ENCODE measurements at places on chromosomes 4 and X.

GRCh38 chr4:180486342-180486741 lies 1756.9 kb upstream of the TENM3 start:
- H3K27ac ChIP-seq = no peak overlapping the region
- DNase-seq = no peak
- H3K4me1 ChIP-seq = peaks cover 7% of the 10 kb centered on the region
- no peaks in the 10 kb centered on the region for H3K36me3 ChIP-seq
- H3K27me3 ChIP-seq = no peaks in the 10 kb centered on the region

DNA sequence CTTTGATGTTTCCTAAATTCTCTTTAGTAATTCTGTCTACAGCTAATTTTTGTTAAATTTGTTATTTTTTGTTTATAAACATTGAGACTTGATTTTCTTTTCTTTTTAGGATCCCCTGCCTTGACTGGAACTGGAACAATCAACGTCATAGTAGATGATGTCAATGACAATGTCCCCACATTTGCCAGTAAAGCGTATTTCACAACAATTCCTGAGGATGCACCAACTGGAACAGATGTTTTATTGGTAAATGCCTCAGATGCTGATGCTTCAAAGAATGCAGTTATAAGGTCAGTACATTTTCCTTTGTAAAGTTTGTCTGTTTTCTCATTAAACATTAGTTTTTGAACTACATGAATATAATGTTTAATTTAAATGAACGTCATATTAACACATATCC lies 119.4 kb downstream of the FAT4 start:
- no peak overlapping the region for H3K4me3 ChIP-seq
- no peaks in the 10 kb centered on the region for H3K27me3 ChIP-seq
- no peaks in the 10 kb centered on the region for H3K4me1 ChIP-seq
- H3K36me3 ChIP-seq = no peaks in the 10 kb centered on the region

- peak; percentile 85 for DNase-seq
- no peak overlapping the region for H3K27ac ChIP-seq
- no peaks in the 10 kb centered on the region for H3K27me3 ChIP-seq
- no peaks in the 10 kb centered on the region for H3K4me1 ChIP-seq
- H3K4me3 ChIP-seq = no peak overlapping the region
- no peaks in the 10 kb centered on the region for H3K36me3 ChIP-seq
These were observed 19.2 kb upstream of the WFS1 start for GRCh38 chr4:6250235-6250983.

DNA sequence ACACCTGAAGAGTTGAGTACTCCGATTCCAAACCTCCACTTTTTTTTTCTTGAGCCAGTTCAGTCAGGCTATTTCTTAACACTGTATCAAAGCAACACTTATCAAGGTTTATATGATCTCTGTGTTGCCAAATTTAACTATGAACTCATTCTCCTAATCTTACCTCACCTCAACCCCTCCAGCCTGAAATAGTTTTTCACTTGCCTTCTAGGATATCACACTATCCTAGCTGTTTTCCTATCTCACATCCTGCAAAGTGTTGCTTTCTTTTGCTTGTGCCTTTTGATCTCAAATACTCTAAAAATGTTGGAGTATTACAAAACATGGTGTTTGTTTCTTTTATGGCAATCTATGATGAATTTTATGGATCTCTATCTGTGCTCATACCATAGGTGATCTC lies 415.0 kb downstream of the CFAP47 start:
- DNase-seq = no peak
- H3K4me1 ChIP-seq = no peaks in the 10 kb centered on the region
- H3K27me3 ChIP-seq = no peaks in the 10 kb centered on the region
- no peak overlapping the region for H3K27ac ChIP-seq

DNA sequence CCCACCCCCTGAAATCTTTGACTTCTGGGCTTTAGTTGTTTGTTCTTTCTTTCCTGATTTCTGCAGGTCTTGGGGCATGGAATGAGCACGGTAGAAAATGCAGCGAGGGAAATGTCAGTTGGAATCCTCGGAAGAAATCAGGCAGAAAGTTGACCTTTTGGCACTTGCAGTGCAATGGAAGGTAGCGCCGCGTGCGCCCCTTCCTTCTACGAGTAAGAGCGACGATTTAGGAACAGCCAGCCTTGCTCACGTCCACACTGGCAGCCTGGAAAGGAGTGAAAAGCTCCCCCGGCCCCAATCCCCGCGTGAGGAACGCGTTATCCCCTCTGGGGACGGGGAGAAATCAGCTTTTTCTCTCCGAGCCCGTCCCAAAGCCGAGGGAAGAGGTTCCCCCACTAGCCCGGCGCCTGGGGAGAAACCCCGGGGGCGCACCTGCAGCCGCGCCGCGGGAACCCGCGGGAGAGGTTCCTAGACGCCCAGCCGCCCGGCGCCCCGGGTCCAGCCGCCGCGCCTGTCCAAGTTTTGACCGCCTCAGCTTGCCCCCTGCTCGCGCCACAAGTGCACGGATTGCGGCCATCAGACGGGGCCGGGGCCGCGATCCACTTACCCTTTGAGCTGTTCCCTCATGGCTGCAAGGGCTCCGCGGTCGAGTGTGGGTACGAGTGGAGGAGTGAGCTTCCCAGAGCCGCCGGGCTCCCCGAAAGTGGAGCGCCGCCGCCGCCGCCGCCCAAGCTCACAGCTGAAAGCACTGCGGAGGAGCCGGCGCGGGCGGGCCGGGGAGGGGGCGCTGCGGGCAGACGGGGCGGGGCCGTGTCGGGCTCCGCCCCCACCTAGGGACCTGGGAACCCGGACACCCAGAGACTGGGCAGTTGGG lies 194.6 kb upstream of the FTHL17 start:
- no peaks in the 10 kb centered on the region for H3K4me1 ChIP-seq

DNA sequence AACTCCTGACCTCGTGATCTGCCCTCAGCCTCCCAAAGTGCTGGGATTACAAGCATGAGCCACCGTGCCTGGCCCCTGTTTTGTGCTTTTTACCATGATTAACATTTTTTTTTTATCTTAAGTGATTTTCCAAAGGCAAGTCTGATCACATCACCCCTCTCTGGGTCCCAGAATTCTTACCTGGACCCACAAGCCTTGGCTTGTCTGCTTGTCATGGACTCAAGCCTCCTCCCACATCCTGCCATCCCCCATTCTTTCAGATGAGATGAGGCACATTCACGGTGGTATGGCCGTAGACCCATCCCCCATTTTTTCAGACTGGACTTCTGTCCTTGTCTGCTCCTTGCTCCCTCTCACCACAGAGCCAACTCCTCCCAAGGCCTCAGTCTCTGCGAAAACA lies 55.3 kb downstream of the APLN start:
- DNase-seq = no peak
- H3K27me3 ChIP-seq = no peaks in the 10 kb centered on the region
- H3K4me3 ChIP-seq = no peak overlapping the region
- H3K27ac ChIP-seq = no peak overlapping the region

DNA sequence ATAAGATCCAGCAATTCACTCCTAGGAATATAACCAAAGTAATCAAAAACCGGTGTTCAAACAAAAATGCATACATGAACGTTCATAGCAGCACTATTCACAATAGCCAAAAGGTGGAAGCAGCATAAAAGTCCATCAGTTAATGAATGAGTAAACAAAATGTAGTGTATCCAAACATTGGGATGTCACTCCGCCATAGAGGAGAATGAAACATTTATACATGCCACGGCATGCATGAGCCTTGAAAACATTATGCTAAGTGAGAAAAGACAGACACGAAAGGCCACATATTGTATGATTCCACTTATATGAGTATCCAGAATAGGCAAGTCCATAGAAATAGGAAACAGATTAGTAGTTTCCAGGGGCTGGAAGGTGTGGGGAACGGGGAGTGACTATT lies 11.0 kb upstream of the PDLIM3 start:
- no peak for DNase-seq
- no peaks in the 10 kb centered on the region for H3K4me1 ChIP-seq
- peaks cover 8% of the 10 kb centered on the region for H3K27me3 ChIP-seq

- H3K27ac ChIP-seq = no peak overlapping the region
- H3K27me3 ChIP-seq = no peaks in the 10 kb centered on the region
- H3K4me3 ChIP-seq = no peak overlapping the region
- H3K36me3 ChIP-seq = no peaks in the 10 kb centered on the region
- no peak for DNase-seq
These were observed 472.7 kb upstream of the DIAPH2 start for GRCh38 chrX:96211953-96212352.

- H3K27me3 ChIP-seq = no peaks in the 10 kb centered on the region
- H3K4me1 ChIP-seq = no peaks in the 10 kb centered on the region
- DNase-seq = no peak
- H3K4me3 ChIP-seq = no peak overlapping the region
These were observed 378.5 kb downstream of the KLHL4 start for GRCh38 chrX:87896057-87896456.

DNA sequence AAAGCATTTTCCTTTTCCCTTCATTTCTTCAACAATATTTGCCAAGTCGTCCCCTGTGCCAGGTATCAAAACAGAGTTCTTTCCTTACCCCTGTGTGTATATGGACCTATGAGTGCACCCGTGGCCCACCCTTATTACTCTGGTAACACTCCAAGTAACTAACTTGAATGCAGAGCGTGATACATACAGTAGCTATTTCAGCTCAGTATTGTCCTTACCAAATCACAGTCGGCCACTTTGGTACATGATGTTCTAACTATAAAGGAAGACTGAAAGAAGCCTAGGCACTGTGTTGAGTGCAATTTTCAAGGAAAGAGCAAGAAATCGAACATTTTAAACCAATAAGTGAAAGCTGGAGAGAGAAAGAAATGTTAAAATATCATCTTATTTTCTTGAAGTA lies 88.4 kb downstream of the ARX start:
- H3K4me3 ChIP-seq = no peak overlapping the region
- H3K36me3 ChIP-seq = peaks cover 4% of the 10 kb centered on the region
- H3K4me1 ChIP-seq = no peaks in the 10 kb centered on the region

- H3K4me3 ChIP-seq = peak overlapping the region; percentile 72
- peaks cover 76% of the 10 kb centered on the region for H3K27me3 ChIP-seq
- H3K4me1 ChIP-seq = no peaks in the 10 kb centered on the region
- peak; percentile 81 for DNase-seq
- H3K27ac ChIP-seq = peak overlapping the region; percentile 10
- no peaks in the 10 kb centered on the region for H3K36me3 ChIP-seq
These were observed 385 bp downstream of the DCLK2 start for GRCh38 chr4:150078579-150079080.

DNA sequence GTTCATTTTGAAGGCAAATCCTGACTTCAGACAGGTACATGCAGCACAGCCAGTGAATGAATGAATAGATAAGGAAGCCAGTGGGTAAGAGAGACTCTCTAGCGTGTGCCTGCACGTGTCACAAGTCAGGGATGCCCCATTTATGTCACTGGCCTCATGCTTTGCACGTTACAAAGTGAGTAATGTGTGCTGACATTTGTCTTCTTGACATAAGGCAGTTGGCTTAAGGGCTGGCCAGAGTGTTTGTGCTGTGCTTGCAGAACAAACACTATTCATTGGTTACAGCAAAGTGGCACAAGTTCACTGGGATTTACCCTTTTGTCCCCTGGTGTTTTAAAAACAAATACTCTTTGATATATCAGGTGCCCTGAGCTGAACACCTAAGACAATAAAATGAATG lies 55.9 kb downstream of the CRMP1 start:
- no peak overlapping the region for H3K4me3 ChIP-seq
- H3K4me1 ChIP-seq = no peaks in the 10 kb centered on the region
- H3K36me3 ChIP-seq = peaks cover 53% of the 10 kb centered on the region
- H3K27ac ChIP-seq = no peak overlapping the region

DNA sequence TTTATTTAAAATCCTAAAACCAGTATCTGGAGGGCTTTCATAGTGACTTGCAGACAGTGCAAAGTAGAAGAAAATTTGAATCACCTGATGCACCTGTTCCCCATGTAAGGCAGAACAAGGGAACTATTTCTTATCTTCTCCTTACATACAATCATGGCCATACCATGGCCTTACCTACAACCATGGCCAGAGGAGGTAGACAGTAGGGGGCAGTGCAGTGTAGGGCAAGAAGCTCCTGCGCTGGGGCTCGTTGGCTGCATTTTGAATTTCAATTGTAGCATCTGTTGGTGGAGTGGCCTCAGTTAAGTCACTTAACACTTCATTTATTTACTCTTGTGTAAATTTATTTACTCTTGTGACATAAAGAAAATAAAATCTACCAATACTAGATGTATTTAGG lies 33.0 kb downstream of the GALNTL6 start:
- no peak overlapping the region for H3K4me3 ChIP-seq
- H3K36me3 ChIP-seq = no peaks in the 10 kb centered on the region
- H3K4me1 ChIP-seq = no peaks in the 10 kb centered on the region
- no peak overlapping the region for H3K27ac ChIP-seq
- no peaks in the 10 kb centered on the region for H3K27me3 ChIP-seq

GRCh38 chrX:1385253-1386223 lies 6.4 kb downstream of the SLC25A6 start:
- peaks cover 3% of the 10 kb centered on the region for H3K4me1 ChIP-seq
- no peak overlapping the region for H3K4me3 ChIP-seq

DNA sequence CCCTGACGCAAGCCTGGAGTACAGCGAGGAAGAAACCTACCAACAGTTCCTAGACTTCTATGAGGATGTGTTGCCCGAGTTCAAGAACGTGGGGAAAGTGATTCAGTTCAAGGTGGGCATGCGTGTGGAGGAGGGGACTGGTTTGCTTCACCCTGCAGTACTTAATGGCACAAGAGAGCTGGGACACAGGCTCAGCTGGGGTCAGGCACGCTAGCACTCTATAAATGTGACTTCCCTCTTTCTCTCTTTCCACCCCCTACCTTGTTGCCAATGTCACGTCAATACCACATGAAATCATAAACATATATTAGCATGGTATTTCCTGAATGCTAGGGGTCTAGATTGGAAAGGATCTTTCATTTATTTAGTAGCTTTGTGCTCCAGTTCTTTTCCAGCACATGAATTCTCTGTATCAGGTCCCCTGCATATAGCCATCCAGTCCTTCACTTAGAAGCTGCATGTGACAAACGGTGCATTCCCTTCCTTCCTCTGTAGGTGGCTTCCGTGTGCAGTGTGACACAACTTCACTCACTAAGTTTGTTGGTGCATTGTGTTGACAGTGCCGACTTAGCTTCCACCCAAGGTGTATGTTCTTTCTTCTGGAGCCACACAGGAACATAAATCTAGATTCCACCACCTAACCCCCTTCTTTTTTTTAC lies 25.6 kb downstream of the ZRSR2 start:
- peak; percentile 80 for DNase-seq
- no peak overlapping the region for H3K27ac ChIP-seq
- H3K4me1 ChIP-seq = no peaks in the 10 kb centered on the region
- H3K4me3 ChIP-seq = no peak overlapping the region

GRCh38 chr4:86496094-86497080 lies 97.7 kb upstream of the PTPN13 start:
- no peaks in the 10 kb centered on the region for H3K27me3 ChIP-seq
- no peak overlapping the region for H3K27ac ChIP-seq
- peak; percentile 60 for DNase-seq
